ENCODE measurements at places on chromosomes 2 and 18. TPM values are rescaled to one million over a fixed set of nuclear protein-coding genes. Genes with fewer than 3 reads are reported as not detected.

NTSR2 gene
- total RNA-seq, result not detected

ALPI gene
- 0.09 TPM for total RNA-seq

UNC80 gene
- 0.06 TPM for total RNA-seq

DNA sequence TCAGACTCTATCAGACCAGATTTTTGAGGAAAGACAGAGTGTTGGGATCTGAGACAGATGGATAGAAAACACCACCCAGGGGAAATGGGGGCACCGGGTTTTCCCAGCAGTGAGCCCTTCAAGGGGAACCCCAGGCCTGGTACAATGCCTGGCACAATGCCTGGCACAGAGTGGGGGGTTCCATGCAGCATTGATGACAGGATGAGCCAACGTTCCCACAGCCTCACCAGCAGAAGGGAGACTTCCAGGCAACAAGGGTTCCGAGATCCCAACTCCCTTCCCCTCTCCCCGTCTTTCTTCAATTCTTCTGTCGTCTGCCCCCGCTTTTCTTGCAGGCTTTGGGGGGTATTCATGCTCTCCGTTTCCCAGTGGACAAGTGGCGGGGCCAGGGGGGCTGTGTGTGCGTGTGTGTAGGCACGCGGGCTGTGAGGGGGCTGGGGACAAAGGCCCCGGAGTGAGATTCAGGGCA lies 132.1 kb upstream of the HAAO start:
- no peak for DNase-seq

DNA sequence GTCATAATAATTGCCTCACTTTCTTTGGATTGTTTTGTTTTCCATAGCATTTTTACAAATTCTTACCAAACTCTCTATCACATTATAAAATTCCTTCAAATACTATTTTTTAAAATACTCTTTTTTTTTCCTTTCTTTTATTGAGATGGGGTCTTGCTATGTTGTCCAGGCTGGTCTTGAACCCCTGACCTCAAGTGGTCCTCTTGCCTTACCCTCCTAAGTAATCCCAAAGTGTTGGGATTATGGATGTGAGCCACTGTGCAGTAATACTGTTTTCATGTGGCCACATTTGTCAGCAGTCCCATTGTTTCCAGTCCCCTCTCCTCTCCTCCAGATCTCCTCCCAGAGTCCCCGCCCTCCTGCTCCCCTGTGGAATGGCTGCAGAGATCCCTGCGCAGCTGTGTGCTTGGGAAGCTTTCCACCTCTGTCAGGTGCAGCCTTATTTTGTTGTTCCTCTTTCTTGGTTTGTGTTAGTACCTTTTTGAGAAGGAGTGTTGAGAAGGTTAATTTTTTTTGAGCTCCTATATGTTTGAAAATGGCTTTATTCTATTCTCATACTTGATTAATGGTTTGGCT lies 227.3 kb downstream of the LOXHD1 start:
- DNase-seq, result no peak

GRCh38 chr18:29841631-29842030 lies 1200.9 kb downstream of the DSC3 start:
- no peak for DNase-seq

- no peak for DNase-seq
These were observed 94.0 kb upstream of the SULT1C3 start for GRCh38 chr2:108145557-108146326.

DNA sequence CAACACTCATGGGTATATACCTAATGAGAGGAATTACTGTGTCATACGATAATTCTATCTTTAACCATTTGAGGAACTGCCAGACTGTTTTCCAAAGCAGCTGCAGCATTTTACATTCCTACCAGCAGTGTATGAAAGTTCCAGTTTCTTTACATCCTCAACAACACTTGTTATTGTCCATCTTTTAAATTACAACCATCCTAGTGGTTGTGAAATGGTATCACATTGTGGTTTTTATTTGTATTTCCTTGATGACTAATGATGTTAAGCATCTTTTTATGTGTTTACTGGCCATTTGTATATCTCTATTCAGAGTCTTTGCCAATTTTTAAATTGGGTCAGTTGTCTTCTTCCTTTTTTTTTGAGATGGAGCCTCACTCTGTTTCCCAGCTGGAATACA lies 4.0 kb upstream of the CKAP2L start:
- DNase-seq, result no peak

DNA sequence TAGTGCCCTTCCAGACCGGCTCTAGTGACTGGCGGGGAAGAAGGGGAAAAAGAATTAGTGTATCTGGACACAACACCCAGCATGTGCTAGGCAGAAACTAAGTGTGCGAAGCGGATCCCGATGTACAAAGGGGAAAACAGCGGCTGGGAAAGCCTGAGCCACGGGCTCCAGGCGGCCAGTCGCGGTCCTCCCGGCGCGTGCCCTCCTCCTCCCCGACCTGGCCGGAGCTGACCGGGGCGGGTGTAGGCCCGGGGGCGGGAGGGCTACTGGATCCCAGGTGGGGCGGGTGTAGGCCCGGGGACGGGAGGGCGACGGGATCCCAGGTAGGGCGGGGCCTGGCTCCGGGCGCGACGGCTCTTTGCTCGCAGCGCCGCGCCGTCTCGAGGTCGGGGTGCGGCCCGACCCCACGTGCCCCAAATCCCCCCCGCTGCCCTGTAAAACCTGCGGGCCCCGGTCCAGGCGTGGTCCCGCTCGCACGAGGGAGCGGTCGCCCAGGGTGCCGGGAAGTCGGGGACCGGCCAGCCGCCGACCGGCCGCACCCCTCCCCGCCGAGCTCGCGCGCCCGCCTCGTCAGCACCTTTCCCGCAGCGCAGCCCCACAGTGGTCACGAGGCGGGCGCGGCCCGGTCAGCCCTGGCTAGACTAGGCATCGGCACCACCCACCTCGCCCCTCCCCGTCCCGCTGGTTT lies 48.8 kb downstream of the C2orf42 start:
- no peak for DNase-seq

- no peak for DNase-seq
These were observed 63.9 kb downstream of the COL6A3 start for GRCh38 chr2:237350070-237350469.

- DNase-seq, result no peak
These were observed 160.6 kb downstream of the PRKCE start for GRCh38 chr2:45812011-45812500.

DNA sequence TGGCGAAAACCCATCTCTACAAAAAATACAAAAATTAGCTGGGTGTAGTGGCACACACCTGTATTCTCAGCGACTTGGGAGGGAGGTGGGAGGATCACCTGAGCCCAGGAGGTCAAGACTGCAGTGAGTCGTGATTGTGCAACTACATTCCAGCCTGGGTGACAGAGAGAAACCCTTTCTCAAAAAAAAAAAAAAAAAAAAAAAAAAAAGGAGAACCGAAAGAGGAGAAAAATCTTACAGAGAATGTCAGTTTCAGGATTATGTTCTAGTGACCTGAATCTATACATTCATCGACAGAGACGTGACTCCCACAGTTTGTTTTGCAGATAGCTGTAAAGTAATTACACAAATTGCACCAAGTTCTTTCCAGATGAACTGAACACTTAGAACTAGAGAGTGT lies 187.8 kb downstream of the FTCDNL1 start:
- DNase-seq, result no peak

GRCh38 chr2:135820003-135820618 lies 16.9 kb downstream of the LCT start:
- no peak for DNase-seq

DNA sequence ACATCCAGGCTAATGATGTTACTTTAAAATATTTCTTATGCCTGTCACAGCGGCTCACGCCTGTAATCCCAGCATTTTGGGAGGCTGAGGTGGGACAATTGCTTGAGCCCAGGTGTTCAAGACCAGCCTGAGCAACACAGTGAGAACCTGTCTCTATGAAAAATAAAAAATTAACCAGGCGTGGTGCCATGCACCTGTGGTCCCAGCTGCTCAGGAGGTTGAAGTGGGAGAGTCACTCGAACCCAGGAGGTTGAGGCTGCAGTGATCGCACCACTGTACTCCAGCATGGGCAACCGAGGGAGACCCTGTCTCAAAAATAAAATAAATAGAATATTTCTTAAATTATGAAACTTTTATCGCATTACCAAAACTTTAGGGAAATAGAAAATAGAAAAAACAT lies 28.1 kb upstream of the ACTR3 start:
- no peak for DNase-seq

DNA sequence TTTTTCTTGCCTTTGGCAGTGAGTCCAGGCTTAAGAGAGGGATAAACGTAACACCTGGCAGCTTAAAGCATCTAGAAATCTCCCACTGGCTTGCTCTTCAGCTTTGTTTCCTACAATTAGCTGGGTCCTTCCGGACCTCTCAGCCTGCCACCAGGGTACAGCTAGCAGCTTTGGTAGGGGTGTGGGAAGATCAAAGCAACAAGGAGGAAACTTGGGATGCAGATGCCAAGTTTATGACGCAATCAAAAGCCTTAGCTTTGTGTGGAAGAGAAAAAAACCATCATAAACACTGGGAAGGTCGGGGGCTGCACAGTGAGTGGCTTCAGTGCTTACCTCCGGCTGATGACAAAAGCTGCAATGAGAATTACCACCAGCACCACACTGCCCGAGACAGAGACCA lies 116.9 kb downstream of the EPHA4 start:
- DNase-seq, result no peak

DNA sequence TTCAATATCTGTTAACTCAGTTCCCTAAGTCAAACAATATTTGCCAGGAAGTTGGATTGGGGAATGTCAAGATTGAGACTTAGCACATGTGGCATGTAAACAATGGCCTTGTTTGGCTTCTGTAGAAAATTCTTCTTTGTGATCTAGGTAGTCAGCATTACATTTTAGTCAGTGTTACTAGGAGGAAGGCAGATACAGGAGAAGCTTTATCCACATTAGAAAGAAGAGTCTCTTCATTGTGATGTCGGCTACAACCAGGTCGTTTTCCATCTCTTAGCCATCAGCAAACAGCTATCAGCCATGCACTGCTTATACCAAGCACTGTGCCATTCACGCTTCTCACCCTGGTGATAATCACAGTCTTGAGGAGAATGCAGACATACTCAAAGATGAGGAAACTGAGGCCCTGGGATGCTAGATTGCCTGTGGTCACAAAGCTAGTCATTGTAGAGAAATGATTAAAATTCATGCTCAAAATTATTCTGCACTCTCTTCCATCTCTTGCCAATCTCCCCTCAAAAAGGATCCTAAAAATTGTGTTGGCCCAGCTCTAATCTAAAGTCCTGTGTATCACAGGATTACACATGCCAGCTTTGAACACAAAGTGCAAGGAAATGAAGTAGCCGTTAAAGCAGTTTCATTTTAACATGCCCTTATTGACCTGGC lies 3.2 kb downstream of the GALNT5 start:
- no peak for DNase-seq

Data from kidney (tissue), 22 donors.